NCI-H2081 (cell line): ENCODE measurements at places on chromosomes 6 and 20.

GRCh38 chr6:112563368-112563767 is 216.2 kb downstream of the RFPL4B start:
- no peak for DNase-seq

- DNase-seq: no peak
Measured at GRCh38 chr6:13716955-13717295, 5.3 kb upstream of the RANBP9 start.

GRCh38 chr6:56293781-56294180 is 46.4 kb upstream of the COL21A1 start:
- DNase-seq: no peak

DNA sequence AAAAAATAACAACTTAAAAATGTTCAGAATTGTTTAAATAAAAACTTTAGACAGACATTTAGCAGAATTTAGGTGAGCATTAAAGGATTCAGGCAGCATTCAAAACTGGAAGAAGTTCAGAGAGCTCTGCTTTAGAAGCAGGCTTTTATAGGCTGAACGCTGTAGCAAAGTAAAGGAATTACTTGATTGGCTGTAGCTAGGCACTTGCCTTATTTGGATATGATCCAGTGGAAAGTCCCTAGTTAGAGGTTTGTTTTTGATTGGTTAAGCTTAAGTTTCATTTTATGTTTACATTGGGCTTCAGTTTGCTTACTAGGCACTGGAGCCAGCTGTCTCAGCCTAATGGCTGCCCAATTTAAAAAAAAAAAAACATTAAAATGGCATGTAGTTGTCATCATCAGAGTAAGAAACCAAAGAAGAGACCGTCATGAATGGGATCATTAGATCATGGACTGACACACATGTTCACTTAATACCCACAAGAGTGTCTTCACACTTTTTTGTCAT is 65.1 kb downstream of the CBFA2T2 start:
- peak; percentile 97 for DNase-seq

GRCh38 chr6:14816116-14816859 is 429.6 kb upstream of the JARID2 start:
- no peak for DNase-seq

GRCh38 chr20:58921564-58921963 is 59.5 kb upstream of the NELFCD start:
- DNase-seq: peak; percentile 35

DNA sequence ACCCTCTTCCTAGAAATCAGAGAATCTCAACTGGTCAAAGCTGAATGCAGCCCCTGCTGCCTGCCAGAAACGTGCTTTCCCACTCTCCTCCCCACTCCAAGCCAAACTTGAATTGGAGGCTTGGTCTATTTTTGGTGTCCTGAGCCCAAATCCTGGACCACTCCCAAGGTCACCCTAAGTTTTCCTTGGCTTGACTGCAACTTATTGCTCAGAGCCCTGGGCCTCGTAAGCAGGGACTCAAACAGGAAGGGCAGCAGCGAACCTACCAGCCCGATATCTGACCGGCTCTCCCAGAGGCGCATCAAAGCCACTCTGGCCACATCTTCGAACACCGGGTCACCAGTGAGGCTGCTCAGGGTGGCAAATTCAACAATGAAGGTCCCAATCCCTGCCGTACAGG is 12.7 kb downstream of the EDEM2 start:
- no peak for DNase-seq
